ENCODE measurements at places on chromosomes 1 and 21.

- DNase-seq, result no peak
Observed at GRCh38 chr1:160358073-160358472, 8.8 kb upstream of the NHLH1 start.

DNA sequence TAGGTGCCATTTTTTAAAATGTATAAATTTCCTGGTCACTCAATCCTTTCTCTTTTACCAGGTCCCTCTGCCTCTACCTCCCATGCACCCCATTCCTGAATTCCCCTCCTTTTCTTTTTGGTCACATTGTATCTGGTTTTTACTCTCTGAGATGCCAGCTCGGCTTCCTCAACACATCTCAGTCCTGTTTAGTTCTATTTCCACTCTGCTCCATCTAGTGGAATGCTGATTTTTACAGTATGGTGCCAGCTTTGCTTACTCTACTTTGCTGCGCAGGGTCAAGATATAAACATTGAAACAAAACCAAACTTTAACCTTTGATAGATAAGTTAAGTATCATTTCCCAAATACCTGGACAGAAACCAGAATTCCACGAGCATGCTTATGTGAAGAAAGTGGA is 96.0 kb downstream of the ESRRG start:
- DNase-seq, result no peak

- DNase-seq, result no peak
Observed at GRCh38 chr1:65998763-65999583, 206.3 kb downstream of the PDE4B start.

DNA sequence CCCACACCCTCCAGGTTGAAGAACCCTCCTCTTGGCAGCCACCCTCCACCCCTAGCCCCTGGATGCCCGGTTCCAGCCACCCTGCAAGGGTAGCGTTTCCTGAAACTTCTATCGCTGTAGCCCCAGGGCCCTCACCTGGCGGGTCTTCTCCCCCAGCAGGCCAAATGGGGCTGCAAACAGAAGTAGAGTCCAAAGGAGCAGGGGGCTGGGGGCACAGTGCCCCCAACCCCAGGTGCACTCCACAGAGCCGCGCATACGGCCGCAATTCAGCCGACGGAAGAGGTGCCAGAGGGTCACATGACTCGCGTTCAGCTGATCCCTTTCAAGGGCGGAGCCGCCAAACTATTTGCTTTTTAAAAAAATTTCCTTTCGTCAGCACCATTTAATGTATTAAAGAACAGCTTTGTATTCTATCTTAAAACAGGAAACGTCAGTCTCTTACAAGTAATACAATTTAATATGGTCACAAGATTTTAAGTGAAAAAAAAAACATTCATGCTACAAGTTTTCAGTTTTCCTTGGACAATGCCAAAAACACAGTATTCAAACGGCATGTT is at the start of gene GLMP:
GLMP (minus strand) TSS at position 289 of the 557 bp plus-strand sequence; CDS start at position 255, 34 bp downstream.
- DNase-seq, result peak; percentile 30

- no peak for DNase-seq
Observed at GRCh38 chr1:102550729-102551384, 554.1 kb upstream of the OLFM3 start.

- DNase-seq, result no peak
Observed at GRCh38 chr1:203288400-203288799, 16.9 kb upstream of the BTG2 start.

DNA sequence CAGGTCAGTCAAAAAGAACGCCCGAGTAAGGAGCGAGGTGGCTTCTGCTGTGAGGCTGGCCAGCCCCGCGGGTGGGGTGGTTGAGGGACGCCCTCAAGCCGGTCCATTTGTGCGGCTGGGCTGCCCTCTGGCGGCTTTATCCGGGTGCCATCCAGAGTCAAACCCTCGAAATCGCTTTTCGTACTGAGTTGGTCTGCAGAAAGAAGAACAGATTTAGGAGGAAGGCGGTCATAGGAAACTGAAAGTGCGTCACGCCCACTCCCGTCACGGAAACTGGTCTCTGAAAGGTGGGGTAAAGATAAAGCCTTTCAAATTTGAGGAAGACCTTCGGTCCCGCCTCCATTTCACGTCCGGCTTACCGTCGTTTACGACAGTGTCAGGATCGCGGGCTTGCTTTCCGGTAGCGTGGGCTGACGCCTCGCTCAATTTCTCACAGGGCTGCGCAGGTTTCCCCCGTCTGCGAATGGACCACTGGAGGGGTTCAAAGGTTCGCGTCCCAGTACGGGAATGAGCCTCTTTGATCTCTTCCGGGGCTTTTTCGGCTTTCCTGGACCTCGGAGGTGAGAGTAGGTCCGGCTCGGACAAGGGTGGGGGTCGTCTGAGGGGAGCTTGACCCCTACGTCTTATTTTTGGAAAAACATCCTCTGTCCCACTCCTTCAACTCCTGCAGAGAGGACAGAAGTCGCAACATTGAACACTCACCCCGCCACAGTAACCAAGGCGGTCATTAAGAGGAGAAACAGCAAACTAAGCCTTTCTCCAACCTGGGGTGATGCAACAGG is at the start of gene HAX1:
HAX1 (plus strand) TSS at position 413 of the 782 bp plus-strand sequence; CDS start at position 508, 95 bp downstream.
- DNase-seq, result peak; percentile 95

DNA sequence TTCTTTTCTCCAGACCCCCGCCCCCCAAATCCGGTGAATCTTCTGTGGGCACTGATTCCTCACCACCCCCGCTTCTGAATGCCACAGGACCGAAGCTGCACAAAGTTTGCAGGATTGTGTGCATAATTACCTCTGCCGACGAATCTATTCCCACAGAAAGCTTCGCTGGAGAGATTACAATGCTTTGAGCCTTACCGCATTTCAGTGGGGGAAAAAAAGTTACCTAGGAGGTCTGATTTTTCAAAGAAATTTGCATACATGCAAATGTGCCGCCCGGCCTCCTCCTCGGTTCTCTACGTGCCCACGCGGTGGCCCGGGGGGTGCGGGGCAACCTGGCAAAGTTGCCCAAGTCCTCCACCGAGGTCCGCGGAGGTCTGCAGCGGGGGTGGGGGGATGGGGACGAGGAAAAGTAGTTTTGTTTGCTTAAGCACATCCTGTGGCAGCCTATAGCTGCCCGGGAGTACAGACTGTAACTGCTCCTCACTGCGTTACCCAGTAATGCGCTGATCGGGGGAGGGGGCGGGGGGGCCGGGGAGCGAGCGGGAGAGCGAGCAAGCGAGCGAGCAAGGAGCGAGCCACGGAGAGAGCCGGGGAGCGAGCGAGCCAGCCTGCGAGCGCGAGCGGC is 563 bp upstream of the NFIA start:
- DNase-seq, result peak; percentile 32

DNA sequence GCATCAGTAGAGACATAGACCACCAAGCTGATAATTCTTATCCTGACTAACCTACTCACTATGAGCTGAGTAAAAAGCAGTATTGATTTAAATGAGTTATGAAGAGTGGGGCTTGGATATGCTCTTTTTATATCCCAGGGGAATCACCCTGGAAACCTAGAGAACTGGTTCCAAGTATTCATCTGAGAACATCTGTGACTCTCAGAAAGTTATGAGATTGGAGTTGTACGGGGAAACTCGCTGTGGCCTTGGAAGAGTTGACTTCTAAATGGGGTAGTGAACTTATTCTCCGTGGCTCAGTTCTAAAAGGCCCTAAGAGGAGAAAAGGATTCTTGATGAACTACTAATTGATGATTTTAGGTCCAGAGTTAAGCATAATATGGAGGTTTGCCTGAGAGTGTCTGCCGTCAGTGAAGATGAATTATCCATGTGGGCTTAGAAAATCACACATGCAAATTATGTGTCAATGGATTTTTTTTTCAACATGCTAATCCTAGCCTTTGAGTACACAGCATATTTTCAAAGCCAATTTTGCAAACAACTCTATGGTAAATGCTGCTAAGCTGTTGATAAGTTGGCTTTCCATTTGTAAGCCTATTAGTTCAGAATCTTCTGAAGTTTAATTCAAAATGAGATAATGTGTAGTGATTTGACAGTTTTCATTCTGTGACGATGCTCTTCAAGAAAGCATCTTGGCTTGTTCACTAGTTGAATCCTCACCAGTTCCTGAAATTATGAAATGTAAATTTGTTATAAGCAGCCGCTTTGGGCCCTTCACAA is 122.7 kb downstream of the FGGY start:
- no peak for DNase-seq

GRCh38 chr21:38321568-38321967 is 64.8 kb downstream of the KCNJ15 start:
- DNase-seq, result no peak

GRCh38 chr21:14452727-14453241 is 69.8 kb upstream of the HSPA13 start:
- no peak for DNase-seq

- no peak for DNase-seq
Observed at GRCh38 chr1:228938537-228938901, 203.2 kb downstream of the RHOU start.
